Osteoblast (primary cell): ENCODE measurements at places on chromosomes 7 and 10. TPM values are rescaled to one million over a fixed set of nuclear protein-coding genes. Genes with fewer than 3 reads are reported as not detected.

Gene CLEC5A
- not detected in 2 replicates for total RNA-seq

Gene SUN3
- total RNA-seq: not detected in 2 replicates

GRCh38 chr7:127899411-127899810, 131.8 kb downstream of the LRRC4 start:
- no peak for DNase-seq

Gene SKAP2
- total RNA-seq: 19.5 and 21.8 TPM in 2 replicates

DNA sequence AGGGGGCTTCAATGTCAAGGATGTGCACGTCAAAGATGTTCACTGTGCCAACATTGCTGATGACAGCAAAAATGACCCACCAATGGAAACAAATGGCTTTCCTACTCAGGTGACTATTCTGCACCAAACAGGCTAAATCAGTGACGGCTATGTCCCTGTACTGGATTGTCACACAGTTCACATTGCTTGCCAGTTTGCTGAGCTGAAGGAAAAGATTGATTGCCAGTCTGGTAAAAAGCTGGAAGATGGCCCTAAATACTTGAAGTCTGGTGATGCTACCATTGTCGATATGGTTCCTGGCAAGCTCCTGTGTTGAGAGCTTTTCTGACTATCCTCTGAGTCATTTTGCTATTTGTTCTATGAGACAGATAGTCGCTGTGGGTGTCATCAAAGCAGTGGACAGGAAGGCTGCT, 202.2 kb upstream of the ETV1 start:
- DNase-seq: no peak

- DNase-seq: no peak
Measured at GRCh38 chr10:128958834-128959690, 508.0 kb upstream of the MGMT start.

DNA sequence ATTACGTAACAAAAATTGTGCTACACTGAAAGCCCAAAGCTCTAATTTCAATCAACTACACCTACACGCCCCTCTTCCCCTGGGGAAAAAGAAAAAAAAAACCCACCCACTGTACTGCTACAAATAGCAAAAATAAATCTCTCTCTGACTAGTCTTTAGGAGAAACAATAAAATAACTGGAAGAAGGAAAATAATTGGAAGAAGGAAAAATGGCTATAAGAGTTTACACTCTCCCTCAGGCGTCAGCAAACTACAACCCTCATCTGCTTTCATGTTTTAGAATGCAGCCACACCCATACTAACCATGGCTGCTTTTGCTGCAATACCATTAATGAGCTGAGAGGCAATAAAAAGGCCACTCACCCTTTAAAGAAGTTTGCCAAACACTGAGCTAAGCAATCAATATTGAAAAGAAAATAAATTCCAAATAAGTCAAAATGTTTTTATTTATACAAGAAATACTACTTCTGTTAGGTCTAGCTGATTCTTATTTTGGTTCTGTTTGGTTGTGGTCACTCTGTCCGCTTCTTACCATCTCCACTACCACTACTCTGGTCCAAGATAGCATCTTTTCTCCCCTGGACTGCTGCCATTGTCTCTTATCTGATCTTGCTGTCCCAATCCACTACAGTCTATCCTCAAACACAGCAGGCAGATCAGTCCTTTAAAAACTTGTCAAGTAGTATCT, 3.8 kb downstream of the MINDY3 start:
- DNase-seq: no peak

GRCh38 chr7:4715410-4715776, 33.3 kb downstream of the FOXK1 start:
- peak; percentile 77 for DNase-seq

DNA sequence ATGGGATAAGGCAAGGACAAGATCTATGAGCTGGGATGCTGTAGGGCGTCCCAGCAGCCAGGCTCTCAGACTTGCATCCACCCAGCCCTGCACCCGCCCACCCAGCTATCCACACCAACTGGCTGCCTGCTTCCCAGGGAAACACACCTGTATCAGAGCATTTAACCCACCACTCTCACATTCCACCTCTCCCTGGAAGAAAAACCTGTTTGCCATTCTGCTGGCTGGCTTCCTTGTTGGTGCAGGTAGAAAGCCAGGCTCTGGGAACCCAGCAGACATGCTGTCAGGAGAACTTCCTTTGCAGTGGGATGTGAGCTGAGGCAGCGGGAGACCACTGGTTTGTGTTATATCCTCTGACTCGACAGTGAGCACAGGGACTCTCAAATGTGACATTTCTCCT, 67.0 kb downstream of the FAM241B start:
- DNase-seq: no peak

GRCh38 chr7:102252366-102252982, 34.2 kb upstream of the SH2B2 start:
- DNase-seq: peak; percentile 55

- no peak for DNase-seq
Measured at GRCh38 chr7:34837801-34838201, 179.8 kb downstream of the NPSR1 start.

Gene NEBL
- total RNA-seq: under 0.01 and 0.29 TPM in 2 replicates

Gene GTF2I
- total RNA-seq: 143 and 153 TPM in 2 replicates

GRCh38 chr10:77189075-77189474, 448.5 kb downstream of the KCNMA1 start:
- DNase-seq: no peak

DNA sequence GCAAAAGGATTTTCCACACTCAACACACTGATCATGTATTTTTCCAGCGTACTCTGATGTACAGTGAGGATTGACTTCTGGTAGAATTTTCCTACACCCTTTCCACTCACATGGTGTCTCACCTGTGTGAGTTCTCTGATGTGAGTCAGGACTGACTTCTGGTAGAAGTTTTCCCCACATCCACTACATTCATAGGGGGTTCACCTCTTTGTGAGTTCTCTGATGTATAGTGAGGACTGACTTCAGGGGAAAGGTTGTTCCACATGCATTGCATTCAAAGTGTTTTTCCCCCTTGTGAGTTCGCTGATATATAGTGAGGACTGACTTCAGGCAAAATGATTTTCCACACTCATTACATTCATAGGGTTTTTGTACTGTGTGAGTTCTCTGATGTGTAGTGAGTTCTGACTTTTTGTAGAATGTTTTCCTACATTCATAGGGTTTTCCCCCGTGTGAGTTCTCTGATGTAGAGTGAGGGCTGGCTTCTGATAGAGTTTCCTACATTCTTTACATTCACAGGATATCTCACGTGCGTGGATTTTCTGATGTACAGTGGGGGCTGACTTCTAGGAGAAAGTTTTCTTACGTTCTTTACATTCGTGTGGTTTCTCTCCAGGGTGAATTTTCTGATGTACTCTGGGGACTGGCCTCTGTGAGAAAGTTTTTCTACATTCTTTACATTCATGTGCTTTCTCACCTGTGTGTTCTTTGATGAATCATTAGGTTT, 146.5 kb downstream of the GLRX3 start:
- no peak for DNase-seq

DNA sequence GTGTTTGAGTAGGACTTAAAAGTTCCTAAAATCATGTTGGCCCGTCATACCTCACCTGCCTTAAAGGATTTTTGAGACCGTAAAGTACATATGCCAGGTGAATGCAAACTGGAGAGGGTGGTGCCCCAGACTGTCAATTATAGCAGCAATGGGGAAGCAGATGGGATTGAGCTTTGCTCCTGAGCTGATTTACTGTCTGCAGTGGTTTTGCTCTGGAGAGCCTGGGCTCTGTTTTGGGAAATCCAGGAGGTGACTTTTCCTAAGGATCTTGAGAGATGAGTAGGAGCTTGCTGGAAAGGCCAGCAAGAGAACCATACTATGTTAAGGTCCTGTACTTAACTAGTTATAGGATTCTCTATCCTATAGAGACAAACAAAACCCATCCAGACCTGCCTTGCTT, 43.0 kb downstream of the COL13A1 start:
- no peak for DNase-seq

DNA sequence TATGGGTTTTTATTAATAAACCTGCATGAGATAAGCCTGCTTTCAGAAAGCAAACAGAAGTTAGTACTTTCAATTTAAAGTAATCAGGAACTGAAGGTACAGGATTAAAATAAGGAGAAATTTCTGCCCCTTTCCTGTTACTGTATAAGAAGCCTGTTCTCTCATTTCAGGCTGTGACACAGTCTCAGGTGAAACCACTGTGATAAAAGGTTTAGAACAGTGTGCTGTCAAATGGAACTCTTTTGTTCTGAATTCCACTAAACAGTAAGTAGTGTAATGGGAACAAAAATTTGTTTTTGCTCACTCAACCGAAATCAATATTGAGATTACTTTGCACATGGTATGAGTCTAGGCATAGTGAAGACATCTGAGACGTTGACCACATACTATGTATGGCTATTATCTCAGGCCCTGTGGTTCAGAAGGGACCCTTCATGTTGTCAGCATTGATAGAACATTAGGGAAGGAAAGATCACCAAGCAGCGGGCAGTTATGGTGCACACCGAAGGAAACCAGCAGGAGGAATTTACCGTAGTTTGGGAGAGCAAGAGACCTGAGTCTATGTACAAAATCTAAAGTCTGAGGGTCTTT, 14.9 kb downstream of the HEPACAM2 start:
- DNase-seq: no peak

DNA sequence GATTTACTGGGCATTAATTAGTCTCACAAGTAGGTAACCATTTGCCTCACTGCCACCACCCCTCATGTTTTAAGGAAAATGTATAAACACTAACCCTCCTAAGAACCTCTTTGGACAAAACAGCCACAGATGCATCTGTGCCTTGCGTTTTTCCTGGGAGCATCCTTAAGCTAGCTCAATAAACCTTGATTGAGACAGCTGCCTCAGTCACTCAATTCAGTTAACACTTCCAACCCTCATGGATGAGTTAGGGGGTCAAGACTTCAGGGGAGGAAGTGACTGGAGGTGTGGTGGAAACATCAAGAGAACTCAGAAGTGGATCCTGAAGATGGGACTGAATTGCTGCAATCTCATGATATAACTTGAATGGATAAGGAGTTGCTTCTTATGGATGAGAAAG, 31.5 kb downstream of the CUL2 start:
- DNase-seq: no peak

GRCh38 chr7:26005683-26006410, 146.2 kb upstream of the NFE2L3 start:
- DNase-seq: no peak

DNA sequence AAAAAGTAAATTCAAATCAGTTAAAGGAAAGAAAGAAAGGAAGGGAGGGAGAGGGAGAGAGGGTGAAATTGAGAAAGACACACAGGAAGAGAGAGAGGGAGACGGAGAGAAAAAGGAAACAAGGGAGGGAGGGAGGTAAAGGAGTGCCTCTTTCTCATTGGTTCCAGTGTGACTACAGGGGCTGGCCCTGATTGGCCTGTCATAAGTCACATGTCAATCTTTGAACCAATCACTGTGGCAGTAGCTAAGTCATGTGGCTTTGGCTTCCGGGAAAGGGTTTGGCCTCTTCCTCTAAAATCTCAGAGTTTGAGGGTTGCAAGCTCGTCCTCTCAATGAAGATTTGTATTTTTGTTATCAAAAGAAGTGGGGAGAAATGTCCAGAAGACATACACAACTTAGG, 150.2 kb downstream of the RAB11FIP2 start:
- no peak for DNase-seq

GRCh38 chr7:1367501-1368183, 91.6 kb downstream of the MICALL2 start:
- no peak for DNase-seq

- DNase-seq: no peak
Measured at GRCh38 chr10:100890141-100890672, 22.6 kb upstream of the SLF2 start.

GRCh38 chr10:7464691-7465090, 53.9 kb upstream of the SFMBT2 start:
- no peak for DNase-seq

DNA sequence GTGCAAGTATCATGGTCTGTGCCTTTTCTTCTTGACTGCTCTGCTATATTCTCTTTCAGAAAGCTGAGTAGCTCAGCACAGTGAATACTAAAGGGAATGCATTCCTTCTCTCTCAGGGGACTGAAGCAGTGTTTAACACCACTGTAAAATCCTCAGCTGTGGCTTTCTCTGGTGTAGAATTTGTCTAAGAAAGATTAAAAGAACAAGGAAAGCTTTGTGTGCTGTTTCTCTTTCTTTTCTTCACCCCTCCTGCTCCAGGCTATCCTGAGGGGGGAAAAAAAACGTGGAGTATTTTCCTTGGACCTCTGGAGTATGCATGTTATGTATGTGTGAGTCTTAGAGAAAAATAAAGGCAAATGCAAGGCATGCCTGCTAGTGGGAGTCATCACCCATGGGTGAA, 383.9 kb downstream of the AUTS2 start:
- DNase-seq: peak; percentile 21

Gene TUBAL3
- total RNA-seq: not detected in 2 replicates

GRCh38 chr10:88190123-88190522, 326.7 kb downstream of the PTEN start:
- no peak for DNase-seq

Gene ODAD2
- 0.59 and 0.72 TPM in 2 replicates for total RNA-seq

Gene ARHGEF5
- total RNA-seq: 4.7 and 8.5 TPM in 2 replicates

- peak; percentile 25 for DNase-seq
Measured at GRCh38 chr7:113175525-113176104, 57.3 kb upstream of the SMIM30 start.

Gene CDK14
- 39.1 and 54.8 TPM in 2 replicates for total RNA-seq

Gene MRC1
- total RNA-seq: under 0.01 and 0.36 TPM in 2 replicates

DNA sequence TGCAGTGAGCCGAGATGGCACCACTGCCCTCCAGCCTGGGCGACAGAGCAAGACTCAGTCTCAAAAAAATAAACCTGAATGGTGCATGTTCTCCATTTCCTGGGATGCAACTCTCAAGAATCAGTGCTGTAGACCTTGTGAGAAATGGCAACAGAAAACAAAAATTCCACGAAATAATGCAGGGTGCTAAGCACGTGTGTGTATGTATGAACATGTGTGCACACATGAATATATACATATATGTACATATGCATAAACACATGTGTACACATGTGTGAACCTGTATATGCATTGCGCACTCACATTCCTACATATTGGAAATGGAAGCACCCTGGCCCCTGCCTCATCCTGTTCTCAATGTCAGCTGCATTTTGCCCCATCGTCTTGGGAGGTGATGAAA, 548.5 kb downstream of the TCERG1L start:
- DNase-seq: peak; percentile 17

Gene HECTD2
- total RNA-seq: 15.9 and 17.1 TPM in 2 replicates

Gene SFMBT2
- total RNA-seq: under 0.01 TPM in 2 replicates

Gene ST8SIA6
- total RNA-seq: 0.36 and 0.88 TPM in 2 replicates

DNA sequence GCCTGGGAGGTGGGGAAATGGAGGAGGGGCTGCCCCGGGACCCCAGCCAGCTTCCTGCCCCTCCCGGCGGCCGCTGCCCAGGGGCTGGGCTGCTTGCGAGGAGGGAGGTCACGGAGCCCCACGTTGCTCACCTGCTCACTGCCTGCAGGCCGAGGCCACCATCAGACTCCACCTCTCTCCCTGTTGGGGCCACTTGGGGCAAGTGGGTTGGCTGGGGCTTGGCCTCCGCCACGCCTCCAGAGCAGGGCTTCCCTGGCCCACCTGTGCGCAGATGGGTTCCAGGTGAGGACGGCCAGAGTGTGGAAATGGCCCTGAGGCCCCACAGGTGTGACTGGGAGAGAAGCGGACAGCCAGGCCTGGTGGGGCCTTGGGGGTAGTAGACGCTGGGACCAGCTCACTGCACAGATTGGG, 82.8 kb upstream of the DIP2C start:
- no peak for DNase-seq

Gene FAM25G
- total RNA-seq: not detected in 2 replicates
